ENCODE measurements at places on chromosomes 6 and 20. TPM values are rescaled to one million over a fixed set of nuclear protein-coding genes. Genes with fewer than 3 reads are reported as not detected.

DNA sequence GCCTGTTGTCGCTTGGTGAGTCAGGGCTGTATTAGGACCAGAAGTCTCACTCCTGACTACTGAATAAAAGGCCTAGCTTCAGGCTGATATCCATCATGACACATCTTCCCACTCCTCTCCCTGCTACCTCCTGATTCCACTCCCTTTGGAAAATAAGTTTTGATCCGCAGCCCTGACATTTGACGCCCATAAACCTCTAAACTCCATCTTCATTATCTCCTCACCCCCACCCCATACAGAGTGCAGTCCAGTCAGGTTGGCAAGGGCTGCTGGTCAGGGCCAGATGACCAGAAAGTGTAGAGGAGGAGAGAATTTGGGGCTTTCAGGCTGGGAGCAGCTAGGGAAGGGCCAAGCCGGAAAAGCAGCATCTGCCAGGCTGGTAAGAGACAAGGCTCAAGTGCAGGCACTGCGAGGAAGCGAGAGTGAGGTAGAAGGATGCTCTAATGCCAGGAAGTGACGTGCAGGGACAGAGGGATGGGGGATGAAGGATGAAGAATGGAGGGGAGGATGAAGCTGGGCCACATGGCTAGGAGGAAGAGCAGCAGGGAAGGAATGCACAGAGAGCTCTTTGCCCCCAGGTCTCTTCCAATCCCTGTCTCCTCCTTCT is 1.2 kb downstream of the GGT7 start:
- peaks cover 3% of the 10 kb centered on the region for H3K27me3 ChIP-seq
- H3K36me3 ChIP-seq = no peaks in the 10 kb centered on the region
- peak overlapping the region; percentile 6 for H3K4me3 ChIP-seq
- no peak overlapping the region for H3K27ac ChIP-seq

MYO6 gene
- 6.8 TPM for total RNA-seq

TREM2 gene
- not detected for total RNA-seq

DNA sequence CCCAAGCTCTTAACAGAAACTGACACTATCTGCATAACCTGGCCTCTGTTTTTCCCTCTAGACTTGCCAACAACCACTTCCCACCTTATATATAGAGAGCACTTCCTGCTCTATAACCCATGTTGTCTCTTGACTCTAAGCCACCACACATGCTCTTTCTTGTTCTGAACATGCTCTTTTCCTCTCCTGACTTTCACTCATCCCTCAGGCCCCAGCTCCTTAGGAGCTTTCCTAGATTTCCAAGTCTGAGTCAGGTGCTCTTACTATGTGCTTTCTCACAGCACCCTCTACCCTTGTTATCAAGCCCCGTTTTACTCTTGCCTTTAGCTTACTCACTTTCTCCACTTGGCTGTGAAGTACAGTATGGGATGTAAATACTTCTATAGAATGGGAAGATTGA is 143.9 kb upstream of the EYA4 start:
- no peak for DNase-seq
- no peak overlapping the region for H3K27ac ChIP-seq
- H3K4me1 ChIP-seq = no peaks in the 10 kb centered on the region
- no peak overlapping the region for H3K4me3 ChIP-seq

DNA sequence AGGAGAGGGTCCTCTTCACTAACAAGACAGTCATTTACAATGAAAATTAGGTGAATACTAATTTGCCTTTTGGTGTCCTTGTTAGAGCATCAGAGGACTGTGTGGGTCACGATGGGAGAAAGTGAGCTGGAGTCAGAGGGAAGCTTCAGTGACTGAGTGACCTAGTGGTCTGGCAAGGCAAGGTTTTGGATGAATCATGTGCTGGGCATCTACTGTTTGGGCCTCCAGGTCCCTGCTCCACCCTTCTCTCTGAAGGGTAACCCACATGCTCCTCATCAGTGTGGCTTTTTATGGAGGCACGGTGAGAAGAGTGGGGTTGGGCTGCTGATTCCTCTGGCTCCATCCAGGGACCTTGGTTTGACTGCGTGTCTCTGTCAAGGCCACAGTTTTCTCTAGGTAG is 60.5 kb upstream of the EXOC2 start:
- no peaks in the 10 kb centered on the region for H3K27me3 ChIP-seq
- DNase-seq = no peak
- no peak overlapping the region for H3K4me3 ChIP-seq
- H3K27ac ChIP-seq = no peak overlapping the region
- H3K36me3 ChIP-seq = no peaks in the 10 kb centered on the region

SYCP2 gene
- 4.4 TPM for total RNA-seq

DNA sequence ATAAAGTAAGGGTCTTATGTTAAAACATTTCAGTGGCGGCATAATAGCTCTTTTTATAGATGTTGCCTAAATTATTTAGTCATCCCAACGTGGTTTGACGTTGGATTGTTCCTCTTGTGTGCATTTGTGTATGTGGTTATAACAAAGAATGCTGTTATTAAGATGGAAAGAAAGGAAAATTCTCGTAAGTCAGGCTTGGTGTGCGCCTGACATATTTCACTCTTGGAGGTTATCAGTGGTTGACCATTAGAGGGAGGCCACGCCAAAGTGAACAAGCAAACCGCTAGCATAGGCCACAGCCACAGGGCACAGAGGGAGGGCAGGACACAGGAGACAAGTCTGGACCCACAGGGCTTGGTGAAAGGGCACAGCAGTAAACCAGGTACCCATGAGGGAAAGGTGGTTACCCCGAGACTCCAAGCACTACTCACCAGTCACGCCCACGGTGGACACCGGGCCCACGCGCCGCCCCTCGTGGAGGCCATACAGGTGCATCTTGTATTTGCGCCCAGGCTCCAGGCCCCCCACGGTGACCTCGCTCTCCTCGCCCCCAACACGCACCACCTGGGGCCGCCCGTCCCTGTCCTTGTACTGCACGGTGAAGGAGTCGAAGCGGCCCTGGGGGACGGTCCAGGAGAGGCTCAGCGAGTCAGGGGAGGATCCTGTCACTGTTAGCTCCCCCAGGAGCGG is 22.9 kb downstream of the CYP21A2 start:
- H3K4me1 ChIP-seq = no peaks in the 10 kb centered on the region
- H3K27me3 ChIP-seq = peaks cover 2% of the 10 kb centered on the region
- H3K36me3 ChIP-seq = no peaks in the 10 kb centered on the region
- H3K27ac ChIP-seq = no peak overlapping the region

HNF4A gene
- not detected for total RNA-seq

- H3K27me3 ChIP-seq = no peaks in the 10 kb centered on the region
- H3K4me1 ChIP-seq = peaks cover 5% of the 10 kb centered on the region
- no peak overlapping the region for H3K27ac ChIP-seq
- no peak overlapping the region for H3K4me3 ChIP-seq
- DNase-seq = no peak
These were observed 33.2 kb upstream of the NCOA3 start for GRCh38 chr20:47468290-47469050.

- H3K27ac ChIP-seq = no peak overlapping the region
- peaks cover 13% of the 10 kb centered on the region for H3K36me3 ChIP-seq
- no peak for DNase-seq
These were observed 7.3 kb upstream of the TFAP2A start for GRCh38 chr6:10421921-10422736.

MUC22 gene
- total RNA-seq = not detected

- H3K36me3 ChIP-seq = peaks cover 7% of the 10 kb centered on the region
- no peak overlapping the region for H3K27ac ChIP-seq
- DNase-seq = no peak
- no peak overlapping the region for H3K4me3 ChIP-seq
These were observed 12.8 kb upstream of the PLN start for GRCh38 chr6:118535176-118535844.

VGLL2 gene
- total RNA-seq = not detected

DNA sequence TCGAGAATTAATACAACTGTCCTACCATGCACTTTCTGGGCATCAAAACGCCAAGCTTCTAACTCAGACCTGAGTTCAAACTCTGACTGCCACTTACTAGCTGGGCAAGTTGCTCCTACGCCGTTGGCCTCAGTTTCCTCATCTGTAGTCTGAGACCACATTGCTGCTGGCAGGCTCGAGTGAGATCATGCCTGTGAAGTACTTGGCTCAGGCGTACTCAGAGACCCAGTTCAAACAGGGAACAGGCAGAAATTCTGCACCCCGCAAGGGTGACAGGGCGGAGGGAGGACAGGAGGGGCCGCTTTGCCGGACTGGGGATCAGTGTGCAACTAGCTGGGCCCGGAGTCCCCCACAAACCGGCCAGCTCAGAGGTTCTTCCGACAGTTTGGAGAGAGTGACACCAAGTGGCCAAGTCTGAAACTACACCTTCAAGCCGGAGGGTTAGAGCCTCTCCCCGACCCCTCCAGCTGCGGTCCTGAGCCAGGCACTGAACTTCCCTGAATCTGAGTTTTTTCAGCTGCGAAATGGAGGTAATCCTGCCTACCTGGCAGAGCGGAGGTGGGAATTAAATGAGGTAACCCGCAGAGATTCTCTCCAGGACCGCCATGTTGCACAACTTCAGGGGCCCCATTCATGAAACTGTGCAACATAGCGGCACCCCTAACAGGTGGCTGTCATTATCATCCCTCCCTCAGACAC is 46.0 kb upstream of the PTPN1 start:
- peaks cover 6% of the 10 kb centered on the region for H3K27me3 ChIP-seq
- H3K36me3 ChIP-seq = peaks cover 3% of the 10 kb centered on the region
- DNase-seq = peak; percentile 76
- H3K4me1 ChIP-seq = peaks cover 25% of the 10 kb centered on the region
- H3K4me3 ChIP-seq = no peak overlapping the region

- DNase-seq = no peak
- H3K4me1 ChIP-seq = no peaks in the 10 kb centered on the region
- no peaks in the 10 kb centered on the region for H3K27me3 ChIP-seq
- no peak overlapping the region for H3K4me3 ChIP-seq
These were observed 304.3 kb downstream of the HDGFL1 start for GRCh38 chr6:22873513-22874136.

DNA sequence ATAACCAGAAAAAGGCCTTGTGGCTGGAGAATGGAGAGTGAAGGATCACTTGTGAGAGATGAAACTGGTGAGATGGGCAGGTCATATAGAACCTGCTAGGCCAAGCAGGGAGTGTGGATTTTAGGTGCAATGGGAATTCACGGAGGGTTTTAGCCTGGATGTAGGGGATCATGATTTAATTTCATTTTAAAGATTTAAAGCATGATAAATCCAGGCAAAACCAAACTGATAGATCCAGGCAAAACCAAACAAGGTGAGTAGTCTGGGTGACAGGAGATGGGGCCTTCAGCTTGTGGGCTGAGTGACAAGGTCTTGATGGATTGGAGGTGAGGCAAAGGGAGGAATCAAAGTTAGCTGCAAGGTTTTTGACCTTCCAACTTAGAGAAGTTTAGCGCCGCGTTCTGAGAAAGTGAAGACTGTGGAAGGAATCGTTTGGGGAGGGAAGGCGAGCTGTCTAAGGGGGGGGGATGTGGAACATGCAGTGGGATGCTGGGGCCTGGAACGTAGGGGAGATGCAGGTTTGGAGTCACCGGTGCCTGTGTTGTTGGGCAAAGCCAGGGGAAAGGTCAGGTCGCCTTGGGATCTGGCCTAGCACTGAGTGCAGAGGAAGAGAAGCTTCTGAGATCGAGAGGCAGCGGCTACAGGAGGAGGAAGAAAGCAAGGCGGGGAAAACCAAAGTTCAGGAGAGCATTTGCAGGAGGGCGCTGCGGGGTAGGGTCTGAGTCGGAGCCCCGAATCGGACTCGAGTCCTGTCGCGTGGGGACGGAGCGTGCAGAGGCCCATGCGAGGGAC is 1.3 kb upstream of the PLCG1 start:
- peak overlapping the region; percentile 92 for H3K4me3 ChIP-seq
- H3K27ac ChIP-seq = peak overlapping the region; percentile 77
- peaks cover 46% of the 10 kb centered on the region for H3K4me1 ChIP-seq

DNA sequence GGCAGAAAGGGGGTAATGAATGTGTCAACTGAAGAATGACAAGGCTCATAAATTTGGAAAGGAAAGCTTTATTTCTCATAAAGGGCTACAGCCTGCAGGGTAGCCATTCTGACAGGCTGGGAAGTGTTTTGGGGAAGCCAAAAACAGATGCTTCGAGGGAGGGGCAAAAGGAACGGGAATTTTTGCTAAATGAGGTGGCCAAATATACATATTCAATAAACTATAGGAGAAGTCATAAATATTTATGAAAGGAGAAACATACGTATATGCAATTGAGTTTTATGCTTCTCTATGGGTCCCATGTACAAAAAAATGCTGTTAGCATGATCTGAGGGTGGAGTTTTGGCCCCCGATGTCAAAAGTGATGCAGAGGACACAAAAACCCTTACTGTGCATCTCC is 180.7 kb downstream of the FNDC1 start:
- H3K36me3 ChIP-seq = no peaks in the 10 kb centered on the region
- no peak overlapping the region for H3K27ac ChIP-seq
- no peak overlapping the region for H3K4me3 ChIP-seq
